Activated naive CD4-positive, alpha-beta T cell treated with anti-CD3 and anti-CD28 coated beads, Interleukin-2, amount 50 U/mL, for 16 hours (primary cell): ENCODE measurements at places on chromosomes 6 and 20.

DNA sequence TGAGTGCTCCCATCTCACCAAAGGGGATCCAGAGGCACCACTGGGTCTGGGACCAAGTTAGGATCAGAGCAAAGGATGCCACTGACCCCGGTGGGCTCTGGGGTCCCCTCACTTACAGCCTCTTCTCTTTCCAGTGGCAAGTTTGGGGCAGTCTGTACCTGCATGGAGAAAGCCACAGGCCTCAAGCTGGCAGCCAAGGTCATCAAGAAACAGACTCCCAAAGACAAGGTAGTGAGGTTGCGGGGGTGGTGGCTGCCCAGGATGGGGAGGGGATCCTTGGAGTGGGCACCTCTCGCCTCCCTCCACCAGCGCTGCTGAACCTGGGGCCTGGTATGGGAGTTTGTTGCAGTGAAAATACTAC lies 4.9 kb downstream of the MYLK2 start:
- DNase-seq: no peak

DNA sequence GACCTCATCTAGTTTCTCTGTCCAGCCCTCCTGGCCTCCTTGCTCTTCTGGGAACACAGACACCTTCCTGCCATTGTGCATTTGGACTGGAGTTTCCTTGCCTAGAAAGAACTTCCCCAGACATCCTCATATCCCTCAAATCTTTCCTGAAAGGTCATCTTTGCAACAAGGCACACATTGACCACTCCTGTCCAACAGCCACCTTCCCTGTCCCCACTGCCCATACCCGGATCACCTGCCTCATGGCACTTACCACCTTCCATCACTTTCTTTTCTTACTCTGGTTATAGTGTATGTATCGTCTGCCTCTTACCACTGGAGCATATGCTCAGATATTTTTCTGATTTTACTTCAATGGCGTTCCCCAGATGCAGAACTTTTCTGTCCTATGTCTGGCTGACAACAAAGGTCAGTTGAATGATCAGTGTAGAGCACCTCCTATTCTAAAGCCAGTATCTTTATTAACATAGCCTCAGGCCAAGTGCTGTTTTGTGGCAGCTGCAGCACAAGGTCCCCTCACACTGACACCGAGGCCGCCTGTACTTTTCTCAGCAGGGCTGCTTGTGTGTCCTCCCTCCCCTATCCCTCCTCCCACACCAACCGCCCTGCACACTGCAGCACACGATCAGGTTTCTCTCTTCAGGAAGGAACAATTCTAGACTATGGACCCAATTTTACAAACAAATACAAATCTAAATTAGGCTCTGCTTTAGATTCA lies 4.1 kb downstream of the HLA-C start:
- DNase-seq: peak; percentile 23

DNA sequence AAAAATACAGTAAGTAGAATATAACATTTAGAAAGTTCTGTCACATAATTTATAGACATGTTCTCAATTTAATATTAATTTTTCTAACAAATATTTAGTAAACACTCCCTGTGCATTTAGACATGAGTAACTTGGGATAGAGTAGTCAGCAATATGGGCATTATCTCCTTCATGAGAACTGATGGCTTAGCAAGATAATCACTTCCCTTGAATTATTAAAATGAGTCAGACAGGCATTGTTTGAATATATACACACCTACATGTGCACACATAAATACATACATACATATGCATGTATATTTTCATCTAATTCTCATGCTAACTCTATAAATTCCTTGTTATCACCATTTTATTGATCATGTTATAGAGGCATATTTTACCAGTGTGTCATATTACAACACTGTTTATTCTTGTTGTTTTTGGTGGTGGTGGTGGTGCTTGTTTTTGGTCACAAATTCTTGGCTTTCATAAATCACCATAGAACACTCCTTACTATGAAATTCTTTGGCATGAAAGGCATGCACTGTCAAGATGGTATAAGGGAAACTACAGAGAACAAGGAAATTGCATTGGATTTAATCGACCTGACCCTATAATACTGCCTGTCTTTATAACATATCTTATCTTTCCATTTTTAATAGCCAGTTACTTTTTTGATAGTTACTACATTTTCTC lies 434.5 kb upstream of the MANEA start:
- DNase-seq: no peak

DNA sequence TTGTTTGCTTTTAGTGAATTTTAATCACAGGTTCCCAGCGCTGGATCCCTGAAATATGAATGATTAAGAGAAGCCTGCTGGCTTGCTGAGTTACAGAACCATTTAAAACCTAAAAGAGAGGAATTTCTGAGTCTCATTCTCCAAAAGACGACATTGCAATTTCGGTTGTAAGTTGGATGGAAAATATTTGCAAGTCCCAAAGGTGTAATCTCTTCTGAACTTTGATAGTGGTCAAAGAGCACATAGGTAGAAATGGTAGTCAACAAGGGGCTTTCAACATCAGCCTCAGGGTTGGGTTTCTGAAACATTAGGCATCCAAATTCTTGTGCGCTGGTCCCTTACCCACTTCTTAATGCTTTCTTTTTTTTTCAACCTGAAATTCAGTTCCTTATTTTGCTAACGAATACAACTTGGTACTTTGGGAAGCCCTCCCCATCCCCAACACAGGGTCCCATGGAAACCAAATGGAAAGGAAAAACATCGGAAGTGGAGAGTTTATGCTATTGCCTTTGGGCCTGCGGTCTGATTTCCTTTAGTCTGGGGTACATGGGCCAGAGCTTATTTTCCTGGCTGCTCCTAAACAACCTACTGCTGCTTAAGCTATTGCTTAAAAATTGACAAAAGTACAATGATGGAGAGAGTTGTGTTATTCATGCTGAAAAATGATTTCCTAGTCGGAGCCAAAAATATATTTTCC lies 117.0 kb upstream of the KCNK16 start:
- no peak for DNase-seq

GRCh38 chr6:159301810-159302593 lies 132.8 kb downstream of the FNDC1 start:
- no peak for DNase-seq

DNA sequence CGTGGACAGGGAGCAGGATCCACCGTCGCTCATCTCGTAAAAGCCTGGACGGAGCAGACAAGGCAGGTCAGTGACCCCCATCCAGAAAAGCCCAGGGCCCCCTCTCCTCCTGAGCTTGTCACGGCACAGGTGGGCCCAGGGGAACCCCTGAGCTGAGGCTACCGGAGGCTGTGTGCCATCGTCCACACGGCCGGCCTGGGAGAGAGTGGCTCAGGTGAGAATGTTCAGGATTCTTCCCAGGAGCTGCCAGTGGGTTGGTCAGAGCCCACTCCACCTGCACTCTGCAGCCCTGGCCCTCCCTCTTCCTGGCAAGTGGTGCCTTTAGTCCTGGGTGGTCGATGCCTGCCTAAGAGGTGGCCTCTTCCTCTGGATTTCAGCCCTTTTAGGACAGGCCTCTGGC lies 9.2 kb downstream of the DACT2 start:
- DNase-seq: no peak

- no peak for DNase-seq
These were observed 31.4 kb downstream of the STK38 start for GRCh38 chr6:36515844-36516243.

DNA sequence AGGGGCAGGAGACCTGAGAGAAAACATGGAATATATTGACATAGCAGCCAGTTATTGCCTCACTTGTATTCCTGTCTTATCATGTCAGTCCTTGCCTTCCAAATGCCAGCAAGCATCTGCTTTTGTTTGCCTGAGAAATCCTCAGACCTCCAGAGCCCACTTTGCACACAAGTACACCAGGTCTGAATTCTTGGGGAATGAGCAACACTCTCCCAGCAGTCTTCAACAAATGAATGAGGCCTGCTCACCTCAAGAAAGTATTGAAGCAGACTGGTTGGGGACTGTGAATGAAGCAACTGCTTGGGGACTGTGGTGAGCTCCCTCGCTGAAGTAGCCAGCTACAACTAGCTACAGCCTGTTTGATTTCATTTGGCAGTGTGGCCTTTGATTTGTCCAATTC lies 172.8 kb upstream of the SPTLC3 start:
- DNase-seq: no peak

DNA sequence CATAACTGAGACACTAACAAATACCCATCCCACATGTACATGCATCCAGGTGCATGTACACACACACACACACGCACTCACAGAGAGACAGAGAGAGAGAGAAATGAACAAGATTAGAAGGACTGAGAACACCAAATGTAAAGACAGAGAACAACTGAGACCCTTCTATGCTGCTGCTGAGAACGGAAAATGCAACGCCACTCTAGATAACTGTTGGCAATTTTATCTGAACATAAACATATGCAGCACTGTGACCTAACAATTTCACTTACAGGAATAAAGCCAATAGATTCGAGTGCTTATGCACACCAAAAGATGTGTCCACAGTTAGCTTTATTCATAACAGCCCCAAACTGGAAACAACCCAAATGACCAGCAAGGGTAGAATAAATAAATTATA lies 103.8 kb upstream of the LY86 start:
- no peak for DNase-seq
